Activated CD4-positive, alpha-beta T cell treated with anti-CD3 and anti-CD28 coated beads, Interleukin-2, amount 10 ng/mL, durations not matched to agents 24 days and 14 days (primary cell): ENCODE measurements at places on chromosomes 3 and 15.

- peak; percentile 70 for DNase-seq
Measured at GRCh38 chr3:151439652-151440125, 21.2 kb downstream of the IGSF10 start.

DNA sequence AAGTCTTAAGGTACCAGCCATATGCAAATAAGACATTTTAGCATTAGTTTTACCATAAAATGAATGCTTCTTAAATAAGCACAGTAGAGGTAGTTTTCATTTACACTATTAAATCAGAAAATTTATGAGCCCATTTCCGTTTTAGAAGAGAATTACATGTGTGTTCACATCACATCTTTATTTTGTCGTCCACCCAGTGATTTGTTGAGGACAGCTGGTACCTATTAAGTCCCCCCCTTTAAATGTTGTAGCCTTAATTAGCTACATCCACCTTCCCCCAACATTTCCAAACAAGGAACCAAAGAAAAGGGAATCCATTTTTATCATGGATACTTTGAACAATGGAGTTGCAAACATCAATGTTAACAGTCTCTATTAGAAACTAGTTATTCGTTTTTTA lies 6.8 kb downstream of the IL17RD start:
- DNase-seq = no peak

- DNase-seq = no peak
Measured at GRCh38 chr3:157588386-157589060, 85.3 kb upstream of the VEPH1 start.

DNA sequence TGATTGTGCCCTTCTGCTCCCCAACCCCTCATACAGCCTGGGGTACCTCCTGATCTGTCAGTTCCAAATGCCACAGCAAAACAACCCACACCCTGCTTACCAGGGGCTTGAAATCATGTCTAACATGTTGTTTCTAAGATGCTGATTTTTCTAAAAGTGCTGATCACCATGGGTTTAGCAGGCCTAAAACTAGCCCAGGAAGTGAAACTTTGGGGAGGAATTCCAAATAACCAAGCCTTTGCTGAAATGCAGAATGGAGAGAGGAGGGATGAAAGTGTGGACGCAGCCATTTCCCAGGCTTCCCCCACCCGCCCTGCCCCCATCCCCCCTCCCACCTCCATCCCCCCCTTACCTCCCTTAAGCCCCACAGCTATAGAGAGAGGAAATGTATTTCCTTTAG lies 2.0 kb upstream of the HRH1 start:
- no peak for DNase-seq

GRCh38 chr15:42800731-42801474 lies 64.0 kb upstream of the CDAN1 start:
- DNase-seq = peak; percentile 59

GRCh38 chr3:197372047-197372661 lies 73.7 kb upstream of the DLG1 start:
- no peak for DNase-seq

- DNase-seq = no peak
Measured at GRCh38 chr3:74636981-74637380, 22.5 kb upstream of the CNTN3 start.

DNA sequence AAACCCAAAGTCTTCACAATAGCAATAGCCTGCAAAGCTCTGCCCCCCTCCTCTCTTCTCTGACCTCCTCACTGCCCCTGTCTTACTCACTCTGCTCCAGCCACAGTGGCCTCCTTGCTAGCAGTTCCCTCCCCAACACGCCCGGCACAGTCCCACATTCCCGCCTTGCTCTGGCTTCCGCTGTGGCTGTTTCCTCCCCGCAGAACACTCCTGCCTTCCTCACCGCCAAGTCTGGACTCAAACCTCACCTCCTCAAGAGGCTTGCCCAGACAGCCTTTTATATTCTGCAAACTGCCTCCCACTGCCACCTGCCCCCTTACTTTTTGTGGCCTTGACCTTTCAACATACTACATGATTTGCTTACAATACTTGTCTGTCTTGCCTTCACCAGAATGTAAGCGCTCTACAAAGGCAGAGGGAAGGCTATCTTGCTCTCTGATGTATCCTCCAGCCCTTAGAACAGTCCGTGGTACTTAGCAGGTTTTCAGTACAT lies 406 bp upstream of the MPI start:
- peak; percentile 80 for DNase-seq

DNA sequence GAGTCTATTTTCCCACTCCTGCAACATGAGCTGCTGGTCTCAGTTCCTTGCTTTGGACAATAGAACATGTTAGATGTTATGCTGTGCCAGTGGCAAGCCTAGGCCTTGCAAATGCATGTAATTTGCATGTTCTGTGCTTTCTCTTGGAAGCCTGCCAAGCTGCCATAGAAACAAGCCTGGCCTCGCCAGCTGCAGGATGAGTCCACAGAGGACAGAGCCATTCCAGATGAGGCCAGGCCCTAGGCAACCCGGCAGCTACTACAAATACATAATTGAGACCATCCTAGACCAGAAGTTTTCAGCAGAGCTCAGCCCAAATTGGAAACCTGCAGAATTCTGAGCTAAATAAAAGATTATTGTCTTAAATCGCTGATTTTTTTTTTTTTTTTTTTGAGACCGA lies 39.6 kb downstream of the TRIM69 start:
- DNase-seq = no peak

- no peak for DNase-seq
Measured at GRCh38 chr3:15427981-15428380, 583 bp downstream of the EAF1 start.

- no peak for DNase-seq
Measured at GRCh38 chr3:4759689-4760312, 219.4 kb upstream of the BHLHE40 start.
